ENCODE measurements at places on chromosomes 7 and 10.

DNA sequence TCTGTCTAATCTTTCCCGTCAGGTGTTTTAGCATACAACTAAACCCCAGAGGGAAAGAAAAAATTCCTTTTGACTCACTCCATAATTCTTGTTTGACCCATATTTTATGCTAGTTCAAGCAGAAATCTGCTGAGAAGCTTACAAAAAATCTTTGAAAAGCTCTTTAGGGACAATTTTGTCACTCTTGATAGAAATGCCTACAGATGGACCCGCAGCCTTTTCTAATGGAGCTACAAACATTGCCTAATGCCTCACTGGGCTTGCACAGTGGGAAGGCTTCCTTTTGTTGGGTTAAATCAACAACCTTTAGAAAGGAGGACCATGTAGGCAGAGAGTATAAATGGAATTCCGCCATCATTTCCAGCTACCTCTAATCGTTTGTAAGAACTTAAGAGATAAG, 344.5 kb downstream of the PCLO start:
- no peak for DNase-seq

DNA sequence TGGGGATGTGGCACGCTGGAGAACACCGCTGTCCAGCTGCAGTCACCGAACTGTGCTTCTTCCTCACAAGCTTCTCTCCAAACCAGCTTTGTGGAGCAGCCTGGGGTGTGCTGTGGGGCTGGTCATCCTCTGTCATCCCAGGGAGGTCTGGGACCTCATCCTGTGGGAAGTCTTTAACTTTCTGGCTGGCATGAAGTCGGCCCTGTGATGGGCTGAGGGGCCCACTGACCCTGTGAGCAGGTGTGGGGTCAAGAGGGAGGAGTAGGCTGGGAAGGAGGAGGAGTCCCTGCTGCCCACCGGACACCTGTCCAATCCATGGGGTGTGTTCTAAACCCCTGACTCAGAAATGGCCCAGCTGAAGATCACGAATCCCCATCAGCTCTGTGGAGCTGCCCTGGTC, 136.2 kb upstream of the SHH start:
- DNase-seq = no peak

- no peak for DNase-seq
Measured at GRCh38 chr7:120933475-120933874, 17.1 kb upstream of the ING3 start.

DNA sequence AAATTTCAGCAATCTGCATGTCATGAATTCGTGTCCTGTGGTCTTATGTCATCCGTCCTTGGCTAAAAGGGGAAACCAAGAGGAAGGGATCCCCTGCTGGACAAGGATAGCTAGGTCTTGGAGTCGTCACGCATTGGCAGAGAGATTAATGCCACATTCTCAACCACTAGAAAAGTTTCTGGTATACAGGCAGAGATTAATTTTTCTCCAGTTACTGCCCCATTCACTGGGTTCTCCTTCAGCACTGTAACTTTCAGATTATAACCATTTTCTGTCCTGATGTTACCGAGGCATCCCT, 1060.6 kb upstream of the AUTS2 start:
- no peak for DNase-seq

GRCh38 chr10:119491966-119492757, 50.4 kb downstream of the RGS10 start:
- DNase-seq = no peak

DNA sequence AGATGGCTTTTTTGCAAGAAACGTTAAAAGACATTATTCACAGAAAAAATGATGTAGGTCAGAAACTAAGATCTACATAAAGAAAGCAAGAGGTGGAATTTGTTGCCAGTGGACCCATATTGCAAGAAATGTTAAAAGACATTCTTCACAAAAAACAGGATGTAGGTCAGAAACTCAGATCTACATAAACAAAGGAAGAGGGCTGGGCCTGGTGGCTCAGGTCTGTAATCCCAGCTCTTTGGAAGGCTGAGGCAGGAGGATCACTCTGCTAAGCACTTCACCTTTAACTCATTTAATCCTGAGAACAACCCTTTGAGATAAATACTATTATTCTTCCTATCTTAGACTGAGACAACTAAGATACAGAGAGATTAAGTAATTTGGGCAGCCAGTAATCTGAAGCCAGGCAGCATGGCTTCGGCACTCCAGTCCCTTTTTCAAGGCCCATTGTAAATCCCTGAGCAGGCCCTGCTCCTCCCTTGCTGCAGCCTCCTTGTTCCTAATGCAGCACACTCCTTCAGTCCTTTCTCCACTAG, 11.6 kb downstream of the ZFAND4 start:
- DNase-seq = no peak

- DNase-seq = no peak
Measured at GRCh38 chr10:99760321-99760720, 22.1 kb upstream of the ABCC2 start.

- DNase-seq = no peak
Measured at GRCh38 chr10:71665456-71665855, 54.1 kb downstream of the C10orf105 start.

DNA sequence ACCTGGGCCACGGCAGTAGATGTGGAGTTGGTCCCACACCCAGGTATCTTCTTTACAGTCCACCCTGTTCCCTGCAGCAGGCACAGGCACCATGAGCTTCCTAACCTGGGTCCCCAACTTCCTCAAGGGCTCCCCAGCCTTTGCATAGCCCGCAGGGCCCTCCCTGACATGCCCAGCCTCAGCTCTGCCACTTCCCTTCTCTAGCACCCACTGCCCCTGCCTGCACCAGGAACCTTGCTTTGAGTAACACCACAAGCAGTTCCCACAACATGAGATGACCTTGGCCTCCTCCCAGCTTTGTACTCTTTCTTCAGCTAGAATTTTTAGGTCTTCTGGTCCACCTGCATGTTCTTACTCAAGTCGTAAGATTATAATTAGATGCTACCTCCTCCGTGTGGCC, 92.2 kb upstream of the ZPBP start:
- DNase-seq = no peak

Data from NCI-H345 (cell line).